ENCODE measurements at places on chromosomes 12 and 14.

DNA sequence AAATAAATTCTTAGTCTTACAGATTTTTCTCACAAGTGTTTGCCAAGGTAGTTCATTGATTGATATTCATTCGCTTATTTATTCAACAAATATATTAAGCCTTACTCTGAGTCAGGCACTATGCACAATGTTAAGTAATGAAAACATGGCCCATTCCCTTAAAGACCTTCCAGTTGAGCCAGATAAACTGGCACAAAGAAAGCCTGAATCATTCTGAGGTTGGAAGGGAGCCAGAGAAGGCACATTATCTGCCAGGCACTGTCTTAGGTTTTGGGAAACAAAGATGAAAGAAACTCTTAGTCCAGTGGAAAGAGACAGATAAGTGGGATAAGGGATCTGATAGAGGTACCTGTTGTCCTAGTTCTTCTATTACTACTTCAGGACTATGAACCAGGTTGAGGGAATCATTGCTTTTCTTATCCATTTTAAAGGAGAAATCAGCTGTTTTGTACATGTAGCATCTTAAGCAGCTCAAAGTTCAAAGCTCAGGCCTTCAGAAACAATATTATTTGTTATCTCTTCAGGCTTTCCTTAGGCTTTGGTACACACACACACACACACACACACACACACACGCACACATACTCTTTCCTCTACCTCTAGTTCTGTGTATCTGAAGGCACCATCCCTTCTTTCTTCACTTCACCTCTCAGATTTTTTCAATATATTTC, 27.0 kb downstream of the PDE6H start:
- no peak for DNase-seq

DNA sequence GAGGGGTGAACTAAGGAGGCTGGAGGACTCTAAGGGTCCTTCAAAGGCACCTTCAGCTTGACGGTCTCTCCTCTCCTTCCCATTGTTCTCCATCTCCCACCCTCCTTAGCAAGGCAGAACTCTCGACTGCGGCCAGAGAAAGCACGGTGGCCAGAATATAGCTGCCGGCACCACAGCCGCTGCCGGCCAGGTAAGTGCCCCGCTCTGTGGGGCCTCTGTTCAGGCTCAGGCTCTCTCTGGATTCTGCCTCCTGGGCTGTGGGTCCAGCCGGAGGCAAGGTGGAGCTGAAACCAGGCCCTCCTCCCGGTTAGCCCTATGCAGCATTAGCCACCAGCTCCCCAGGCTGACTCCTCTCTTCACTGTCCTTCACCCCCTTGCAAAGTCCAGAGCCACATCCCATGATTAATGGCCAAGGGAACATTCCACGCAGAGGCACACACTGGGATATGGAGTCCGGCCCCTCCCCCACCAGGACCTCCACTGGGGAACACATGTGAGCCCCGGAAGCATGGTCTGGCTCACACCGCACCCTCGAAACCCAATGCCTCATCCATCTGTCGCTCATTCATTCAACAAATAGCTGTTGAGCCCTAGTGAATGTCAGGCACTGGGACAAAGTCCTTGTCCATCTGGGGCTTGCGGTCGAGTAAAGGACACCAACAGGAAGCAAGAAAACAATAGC, 25.2 kb downstream of the LTBP2 start:
- DNase-seq: no peak

DNA sequence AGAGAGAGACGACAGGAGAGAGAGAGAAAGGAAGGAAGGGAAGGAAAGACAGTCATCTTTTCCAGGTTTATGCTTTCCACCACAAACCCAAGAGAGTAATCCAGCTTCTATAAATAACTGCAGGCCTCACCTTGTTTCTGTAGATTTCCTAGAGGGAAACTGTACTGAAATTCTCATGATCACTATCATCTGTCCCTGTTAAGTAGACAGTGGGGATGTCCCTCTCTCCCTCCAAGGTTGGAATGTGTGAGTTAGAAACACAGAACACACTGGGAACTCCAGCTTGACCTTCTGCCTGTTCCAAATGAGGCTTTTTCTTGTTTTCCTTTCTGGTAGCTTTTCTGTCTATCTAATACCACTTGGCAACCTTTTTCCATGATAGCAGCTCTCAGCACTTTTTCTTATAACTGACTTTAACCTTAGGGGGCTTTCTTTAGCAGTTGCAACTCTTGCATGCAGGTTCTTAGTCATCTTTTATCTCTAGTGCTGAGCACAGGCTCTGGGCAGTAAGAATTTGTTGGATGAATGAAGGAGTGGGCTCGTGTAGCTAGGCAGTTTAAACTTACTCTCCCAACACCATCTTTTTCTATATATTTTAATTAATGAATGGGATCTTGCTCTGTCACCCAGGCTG, 22.8 kb upstream of the FBXO33 start:
- no peak for DNase-seq

GRCh38 chr12:94754653-94755052, 104.3 kb upstream of the TMCC3 start:
- DNase-seq: no peak

GRCh38 chr12:132356691-132357622, 27.6 kb upstream of the GALNT9 start:
- DNase-seq: no peak

GRCh38 chr12:47767216-47767724, 5.8 kb upstream of the SLC48A1 start:
- DNase-seq: no peak

- DNase-seq: no peak
These were observed 1356.9 kb downstream of the TMEM121 start for GRCh38 chr14:106883218-106883692.

GRCh38 chr12:10207136-10207535, 5.5 kb upstream of the GABARAPL1 start:
- DNase-seq: no peak

DNA sequence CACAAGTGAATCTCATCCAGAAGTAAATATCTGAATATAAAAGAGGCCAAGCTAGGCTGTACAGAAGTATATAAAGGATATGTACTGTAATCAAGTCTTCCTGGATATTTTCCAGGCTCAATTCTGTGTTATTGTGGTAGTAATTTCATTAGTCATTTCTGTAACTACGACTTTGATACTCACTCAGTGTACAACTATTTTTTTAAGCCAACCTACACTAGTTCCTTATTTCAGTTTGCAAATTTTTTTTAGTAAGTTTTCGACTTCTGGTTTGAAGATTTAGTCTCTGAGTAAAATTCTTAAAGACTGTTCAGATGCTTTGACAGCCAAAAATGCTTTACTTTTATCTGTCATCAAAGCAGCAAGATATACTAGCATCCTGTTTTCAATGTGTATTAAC, 130.8 kb downstream of the CAPZA3 start:
- DNase-seq: no peak

DNA sequence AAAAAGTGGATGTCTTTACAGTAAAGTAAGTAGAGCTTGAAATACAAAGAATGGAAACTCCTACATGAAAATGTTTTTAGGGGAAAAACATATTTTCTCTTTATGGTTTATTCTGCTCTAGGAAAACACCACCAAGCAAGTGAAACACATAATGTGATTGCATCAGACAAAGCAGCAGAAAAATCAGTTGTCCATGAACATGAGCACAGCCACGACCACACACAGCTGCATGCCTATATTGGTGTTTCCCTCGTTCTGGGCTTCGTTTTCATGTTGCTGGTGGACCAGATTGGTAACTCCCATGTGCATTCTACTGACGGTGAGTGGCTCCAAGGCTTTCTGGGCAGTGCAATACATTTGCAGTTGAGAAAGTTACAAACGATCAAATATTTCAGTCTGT, 42.6 kb upstream of the PLEKHD1 start:
- no peak for DNase-seq

DNA sequence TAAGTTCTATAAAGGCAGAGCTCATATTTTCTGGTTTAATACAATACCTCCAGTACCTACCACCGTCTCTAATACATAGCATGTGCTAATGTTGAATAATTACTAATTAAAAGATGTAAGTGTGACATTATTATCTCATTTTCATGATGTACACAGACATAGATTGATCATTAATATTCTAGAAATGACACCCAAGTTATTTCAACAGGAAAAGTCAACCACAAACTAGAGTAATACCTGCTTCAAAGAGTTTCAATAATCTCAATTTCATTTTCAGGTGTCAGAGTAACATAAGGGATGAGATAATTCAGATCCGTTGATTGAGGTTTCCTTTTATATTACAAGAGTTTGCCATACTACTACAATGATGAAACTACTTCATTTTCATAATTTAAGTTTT, 388.9 kb downstream of the SOX5 start:
- DNase-seq: no peak

- no peak for DNase-seq
These were observed 17.7 kb upstream of the NEDD1 start for GRCh38 chr12:96889273-96889933.

DNA sequence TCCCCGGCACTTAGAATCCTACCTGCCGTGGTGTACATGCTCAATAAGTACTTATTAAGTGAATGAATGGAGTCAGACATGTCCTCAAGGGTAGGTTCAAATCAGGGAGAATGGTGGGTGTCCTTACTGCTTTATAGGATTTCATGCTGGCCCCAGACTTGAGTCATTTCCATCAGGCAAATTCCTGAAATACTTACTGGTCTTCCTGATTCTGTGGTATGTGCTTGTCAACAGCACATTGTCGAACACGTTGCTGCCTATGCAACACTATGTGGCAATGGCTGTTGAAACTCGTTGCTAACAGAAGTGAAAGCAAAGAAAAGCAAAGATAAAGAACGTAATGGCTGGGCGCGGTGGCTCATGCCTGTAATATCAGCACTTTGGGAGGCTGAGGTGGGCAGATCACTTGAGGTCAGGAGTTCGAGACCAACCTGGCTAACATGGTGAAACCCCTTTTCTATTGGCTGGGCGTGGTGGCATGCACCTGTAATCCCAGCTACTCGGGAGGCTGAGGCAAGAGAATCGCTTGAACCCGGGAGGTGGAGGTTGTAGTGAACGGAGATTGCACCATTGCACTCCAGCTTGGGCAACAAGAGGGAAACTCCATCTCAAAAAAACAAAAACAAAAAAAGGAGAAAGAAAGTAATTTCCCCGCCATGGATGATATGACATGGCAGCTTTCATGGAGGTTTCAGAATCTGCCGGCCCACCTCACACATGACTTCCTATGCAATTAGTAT, 214.9 kb downstream of the ZFP36L1 start:
- no peak for DNase-seq

DNA sequence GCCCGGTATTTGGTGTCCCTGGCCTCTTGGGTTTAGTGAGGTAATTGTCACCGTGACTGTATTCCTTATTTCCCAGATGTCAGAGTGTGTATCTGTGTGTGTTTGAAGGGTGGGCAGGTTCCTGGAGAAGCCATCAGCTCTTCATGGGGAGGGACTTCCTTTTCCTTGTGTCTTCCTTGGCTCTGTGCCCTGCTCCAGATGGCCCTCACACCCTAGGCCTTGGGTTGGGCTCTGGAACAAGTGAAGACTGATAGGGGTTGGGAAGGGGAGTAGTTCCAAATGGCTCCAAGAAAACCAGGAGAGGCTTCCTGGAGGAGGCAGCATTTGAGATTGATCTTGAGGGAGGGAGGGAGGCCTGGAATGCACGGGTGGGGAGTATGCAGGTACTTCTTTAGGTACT, 43.8 kb upstream of the PRIMA1 start:
- DNase-seq: no peak

- DNase-seq: no peak
These were observed 34.7 kb upstream of the VASH1 start for GRCh38 chr14:76726551-76726970.

DNA sequence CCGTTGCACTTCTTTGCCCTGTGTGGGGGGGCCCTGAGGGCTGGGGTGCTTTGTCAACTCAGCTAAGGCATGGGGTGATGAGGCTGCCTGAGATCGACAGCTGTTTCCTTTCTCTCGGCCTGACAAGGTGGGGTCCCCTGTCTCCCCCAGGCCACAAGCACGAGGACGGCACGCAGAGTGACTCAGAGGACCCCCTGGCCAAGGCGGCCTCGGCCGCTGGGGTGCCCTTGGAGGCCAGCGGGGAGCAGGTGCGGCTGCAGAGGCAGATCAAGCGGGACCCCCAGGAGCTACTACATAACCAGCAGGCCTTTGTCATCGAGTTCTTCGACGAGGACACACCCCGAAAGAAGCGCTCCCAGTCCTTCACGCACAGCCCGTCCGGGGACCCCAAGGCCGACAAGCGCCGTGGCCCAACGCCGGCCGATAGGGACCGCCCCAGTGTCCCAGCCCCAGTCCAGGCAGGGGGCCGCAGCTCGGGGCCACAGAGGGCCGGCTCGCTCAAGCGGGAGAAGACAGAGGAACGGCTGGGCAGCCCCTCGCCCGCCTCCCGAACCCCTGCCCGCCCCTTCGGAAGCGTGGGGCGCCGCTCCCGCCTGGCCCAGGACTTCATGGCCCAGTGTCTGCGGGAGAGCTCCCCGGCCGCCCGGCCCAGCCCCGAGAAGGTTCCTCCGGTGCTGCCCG, 18.8 kb downstream of the CEP170B start:
- DNase-seq: no peak

DNA sequence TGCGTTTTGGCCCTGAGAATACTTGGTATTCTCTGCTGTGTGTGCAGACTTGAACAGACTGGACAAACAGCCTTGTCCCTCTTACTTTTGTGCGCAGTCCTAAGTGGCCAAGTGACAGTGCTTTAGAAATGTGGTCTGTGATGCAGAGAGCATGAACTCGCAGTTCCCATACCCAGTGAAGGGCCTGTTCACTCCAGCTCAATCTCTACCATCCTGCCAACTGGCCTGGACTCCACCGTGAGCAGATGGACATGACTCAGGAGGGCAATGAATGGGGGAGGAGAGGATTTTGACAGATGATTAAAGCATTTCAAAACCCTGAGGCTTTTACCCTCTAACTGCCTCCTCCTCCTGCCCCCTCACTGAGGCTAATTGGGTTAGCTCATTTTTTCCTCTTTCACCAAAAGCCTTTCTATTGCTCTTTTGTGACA, 62.5 kb upstream of the PYGL start:
- no peak for DNase-seq

- DNase-seq: no peak
These were observed 1.0 kb downstream of the HOMEZ start for GRCh38 chr14:23284654-23285529.

- no peak for DNase-seq
These were observed 36.5 kb downstream of the WBP11 start for GRCh38 chr12:14766649-14767215.

GRCh38 chr12:54998958-54999510, 14.5 kb upstream of the TESPA1 start:
- no peak for DNase-seq

DNA sequence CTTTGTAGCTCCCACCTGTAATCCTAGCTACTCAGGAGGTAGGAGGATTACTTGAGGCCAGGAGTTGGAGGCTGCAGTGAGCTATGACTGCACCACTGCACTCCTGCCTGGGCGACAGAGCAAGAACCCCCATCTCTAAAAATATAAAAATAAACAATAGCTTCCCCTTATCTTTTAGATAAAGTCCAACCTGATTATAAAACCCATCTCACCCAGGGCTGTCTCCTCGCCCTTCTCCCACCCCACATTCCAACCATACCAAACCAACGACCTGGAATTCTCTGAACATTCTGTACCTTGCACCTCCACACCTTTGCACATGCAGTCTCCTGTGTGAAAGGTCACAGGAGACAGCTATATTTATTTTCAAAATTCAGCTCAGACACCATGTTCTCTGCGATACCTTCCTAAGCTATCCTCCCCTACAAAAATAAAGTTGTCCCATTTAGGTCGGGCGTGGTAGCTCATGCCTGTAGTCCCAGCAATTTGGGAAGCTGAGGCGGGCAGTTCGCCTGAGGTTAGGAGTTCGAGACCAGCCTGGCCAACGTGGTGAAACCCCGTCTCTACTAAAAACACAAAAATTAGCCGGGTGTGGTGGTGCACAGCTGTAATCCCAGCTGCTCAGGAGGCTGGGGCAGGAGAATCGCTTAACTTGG, 7.7 kb downstream of the SLC7A7 start:
- DNase-seq: no peak

GRCh38 chr12:112167718-112168525, 42.6 kb downstream of the TRAFD1 start:
- DNase-seq: no peak

All from cortex of kidney (tissue), 1 donor.